Caco-2 (cell line): ENCODE measurements at places on chromosomes 5 and 9.
A peak's percentile ranks its signal among the peaks of the same experiment; 100 is the strongest.

DNA sequence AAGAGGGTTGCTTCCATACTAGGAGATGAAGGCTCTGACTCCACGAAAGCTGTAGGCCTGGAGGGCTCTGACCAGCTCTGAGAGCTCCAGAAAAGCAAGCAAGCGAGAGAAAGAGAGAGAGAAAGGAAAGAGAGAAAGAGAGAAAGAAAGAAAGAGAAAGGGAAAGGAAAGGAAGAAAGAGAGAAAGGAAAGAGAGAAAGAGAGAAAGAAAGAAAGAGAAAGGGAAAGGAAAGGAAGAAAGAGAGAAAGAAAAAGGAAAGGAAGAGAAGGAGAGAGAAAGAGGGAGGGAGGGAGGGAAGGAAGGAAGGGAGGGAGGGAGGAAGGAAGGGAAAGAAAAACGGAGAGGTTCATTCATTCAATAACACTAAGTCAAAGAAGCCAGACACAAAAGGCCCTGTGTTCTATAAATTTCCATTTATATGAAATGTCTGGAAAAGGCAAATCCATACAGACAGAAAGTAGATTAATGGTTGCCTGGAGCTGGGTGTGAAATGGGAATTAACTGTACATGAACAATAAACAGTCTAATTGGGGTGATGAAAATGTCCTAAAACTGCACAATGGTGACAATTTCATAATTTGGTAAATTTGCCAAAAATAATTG, 1.8 kb upstream of the STK10 start:
- DNase-seq: no peak

- DNase-seq: no peak
Observed at GRCh38 chr5:176364765-176365350, 429 bp upstream of the ARL10 start.

DNA sequence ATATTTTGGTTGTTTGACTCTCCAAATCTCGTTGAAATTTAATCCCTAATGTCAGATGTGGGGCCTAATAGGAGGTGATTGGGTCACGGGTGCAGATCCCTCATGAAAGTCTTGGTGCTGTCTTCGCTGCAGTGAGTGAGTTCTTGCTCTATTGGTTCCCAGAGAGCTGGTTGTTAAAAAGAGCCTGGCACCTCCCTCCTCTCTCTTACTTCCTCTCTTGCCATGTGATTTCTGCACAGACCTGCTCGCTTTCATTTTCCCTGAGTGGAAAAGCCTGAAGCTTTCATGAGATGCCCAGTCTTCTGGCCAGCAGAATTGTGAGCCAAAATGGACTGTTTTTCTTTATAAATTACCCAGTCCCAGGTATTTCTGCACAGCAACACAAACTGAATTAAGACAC, 221.6 kb downstream of the MAT2B start:
- no peak for DNase-seq

- DNase-seq: no peak
Observed at GRCh38 chr5:176501333-176501732, 35.9 kb downstream of the RNF44 start.

DNA sequence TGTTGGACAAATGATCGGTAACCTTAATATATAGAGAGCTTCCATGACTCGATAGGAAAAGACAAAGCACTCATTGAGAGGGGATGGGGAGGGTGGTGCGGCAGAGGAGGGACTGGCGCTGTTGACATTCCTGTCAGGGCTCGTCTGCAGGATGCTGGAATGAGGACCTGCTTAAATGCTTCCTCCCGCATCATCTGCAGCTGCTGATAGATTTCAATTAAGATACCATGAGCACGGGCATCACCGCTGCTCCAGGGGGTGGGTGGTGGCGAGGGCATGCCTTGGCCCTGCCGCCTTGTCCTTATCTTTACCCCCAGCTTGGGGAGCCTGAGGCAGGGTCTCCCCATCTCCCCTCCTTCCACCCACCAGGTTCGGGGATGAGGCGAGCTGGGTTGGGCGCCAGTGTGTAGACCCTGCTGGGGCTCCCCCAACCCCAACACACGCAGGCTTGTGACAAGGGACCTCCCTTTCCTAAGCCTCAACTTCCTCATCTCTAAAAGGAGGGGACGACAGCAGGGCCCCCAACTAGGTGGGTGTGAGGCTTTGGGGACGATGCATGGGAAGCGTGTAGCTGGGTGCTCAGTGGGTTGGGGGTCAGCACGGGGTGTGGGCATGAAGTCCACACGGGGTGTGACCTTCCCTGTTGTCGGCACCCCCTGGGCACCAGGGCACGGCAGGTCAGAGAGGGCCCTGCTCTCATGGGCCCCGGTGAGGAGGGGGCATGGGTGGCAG, 11.7 kb upstream of the QRFP start:
- DNase-seq: no peak

- no peak for DNase-seq
Observed at GRCh38 chr5:15637345-15637744, 137.4 kb downstream of the FBXL7 start.

- DNase-seq: no peak
Observed at GRCh38 chr5:89147031-89147430, 264.0 kb upstream of the MEF2C start.

DNA sequence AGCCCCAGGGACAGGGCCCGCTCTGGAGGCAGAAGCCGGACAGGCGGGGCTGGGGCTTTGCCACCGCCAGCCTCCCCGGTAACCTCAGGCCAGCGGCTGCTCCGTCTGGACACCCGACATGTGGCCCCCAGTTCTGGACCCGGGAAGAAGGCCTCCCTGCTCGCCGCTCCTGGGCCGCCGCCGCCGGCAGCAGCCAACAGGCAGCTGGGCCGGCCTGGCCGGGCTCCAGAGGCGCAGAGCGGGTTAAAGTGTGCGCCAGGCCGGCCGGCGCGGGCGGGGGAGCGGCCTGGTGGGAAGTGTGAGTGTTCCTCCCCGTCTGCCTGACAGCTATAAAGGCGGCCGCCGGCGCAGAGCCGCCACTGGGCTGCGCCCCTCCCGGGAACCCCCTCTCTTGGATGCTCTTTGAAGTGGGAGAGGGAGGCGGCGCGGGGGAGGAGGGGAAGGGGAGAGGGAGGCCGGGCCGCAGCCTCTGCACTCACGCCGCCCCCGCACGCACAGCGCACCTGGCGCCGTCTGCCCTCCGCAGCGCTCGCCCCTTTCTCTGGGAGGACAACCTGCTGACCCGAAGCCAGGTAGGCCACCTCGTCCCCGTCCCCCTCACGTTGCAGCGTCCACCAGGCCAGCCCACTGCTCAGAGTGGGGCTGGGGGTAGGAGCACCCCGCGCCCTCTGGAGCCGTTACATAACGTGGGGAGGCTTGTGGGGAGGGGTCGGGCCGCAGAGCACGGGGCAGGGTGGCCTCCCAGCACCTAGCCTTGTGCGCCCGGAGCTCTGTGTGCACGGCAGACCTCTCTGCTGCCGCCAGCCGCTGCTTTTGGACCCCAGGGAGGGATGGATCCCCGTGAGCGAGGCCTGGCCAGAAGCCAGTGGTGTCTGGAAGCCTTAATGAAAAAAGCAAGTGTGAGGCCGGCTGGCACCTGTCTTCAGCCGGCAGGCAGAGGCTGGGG, at the start of gene ADAMTSL2:
Gene ADAMTSL2 (plus strand): TSS at position 359 of the 946 bp plus-strand sequence. CDS start 2,009 bp downstream, outside the sequence.
- DNase-seq: no peak

GRCh38 chr5:111255169-111255568, 31.0 kb downstream of the CAMK4 start:
- no peak for DNase-seq

GRCh38 chr9:109560470-109561132, 62.5 kb upstream of the PTPN3 start:
- peak; percentile 43 for DNase-seq

DNA sequence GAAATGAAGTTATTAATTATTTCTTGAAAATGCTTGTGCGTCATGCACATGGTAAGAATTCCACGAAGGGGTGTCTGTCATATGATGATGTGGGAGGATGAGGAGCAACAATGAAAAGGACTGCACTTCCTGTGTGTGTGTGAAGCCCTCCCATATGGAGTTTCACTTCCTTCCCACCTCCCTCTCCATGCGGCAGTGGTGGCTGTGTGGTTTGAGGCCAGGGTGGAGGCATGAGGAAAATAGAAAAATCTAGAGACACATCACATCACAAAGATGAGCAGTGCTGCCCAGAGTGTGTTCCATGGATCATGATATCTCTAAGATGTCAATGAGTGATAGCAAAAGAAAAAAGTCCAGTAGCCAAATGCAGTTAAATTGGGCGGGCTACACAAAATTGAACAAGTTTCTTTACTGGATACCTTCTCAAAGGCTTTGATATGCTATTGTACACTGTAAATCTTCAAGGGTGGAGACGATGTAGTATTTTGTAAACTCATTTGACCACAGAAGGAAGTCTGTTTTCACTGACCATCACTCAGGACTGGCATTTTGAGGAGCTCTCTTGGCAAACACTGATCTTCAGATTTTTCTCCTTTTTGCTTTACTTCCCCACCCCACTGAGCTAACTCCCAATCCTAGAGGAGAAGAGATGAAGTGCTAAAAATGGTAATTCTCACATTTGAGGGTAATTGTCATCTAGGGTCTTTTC, 55.7 kb upstream of the EQTN start:
- no peak for DNase-seq

GRCh38 chr5:151078490-151079262, 2.2 kb downstream of the TNIP1 start:
- no peak for DNase-seq

DNA sequence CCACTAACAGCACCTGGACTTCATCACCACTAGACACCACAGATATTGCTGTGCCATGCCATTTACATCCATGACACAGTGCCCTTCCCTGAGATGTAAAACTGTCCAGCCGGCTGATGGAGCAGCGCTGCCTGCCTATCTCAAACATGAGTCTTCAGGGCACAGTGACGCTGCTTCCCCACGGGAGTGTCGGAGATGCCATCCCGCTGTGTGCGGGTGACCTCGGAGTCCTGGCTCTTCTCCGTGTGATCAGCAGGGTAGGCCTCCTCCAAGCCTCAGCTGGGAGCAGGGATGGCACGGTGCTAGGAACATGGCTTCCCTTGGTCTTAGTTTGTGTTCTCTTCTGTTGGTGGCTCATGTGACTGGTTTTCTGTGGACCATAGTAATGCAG, 130.3 kb upstream of the FAM120A start:
- DNase-seq: no peak

DNA sequence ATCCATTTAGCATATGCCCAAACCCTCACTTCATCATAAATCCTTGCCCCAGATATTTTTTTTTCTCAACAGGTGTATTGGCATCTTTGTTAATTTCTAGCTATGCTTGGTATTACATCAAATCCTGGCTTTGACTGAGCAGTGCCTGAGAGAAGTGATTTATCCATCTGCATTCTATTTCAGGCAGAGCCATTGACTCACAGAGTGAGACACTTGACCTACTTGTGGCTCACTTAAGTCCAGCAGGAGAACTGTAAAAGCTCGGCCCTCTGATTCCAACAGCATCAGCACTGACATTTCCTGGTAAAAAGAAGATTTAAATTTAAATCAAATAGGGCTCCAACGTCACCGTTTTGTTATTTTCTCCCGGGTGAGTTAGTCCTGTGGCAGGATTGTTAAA, 93.4 kb downstream of the PLK2 start:
- DNase-seq: no peak

DNA sequence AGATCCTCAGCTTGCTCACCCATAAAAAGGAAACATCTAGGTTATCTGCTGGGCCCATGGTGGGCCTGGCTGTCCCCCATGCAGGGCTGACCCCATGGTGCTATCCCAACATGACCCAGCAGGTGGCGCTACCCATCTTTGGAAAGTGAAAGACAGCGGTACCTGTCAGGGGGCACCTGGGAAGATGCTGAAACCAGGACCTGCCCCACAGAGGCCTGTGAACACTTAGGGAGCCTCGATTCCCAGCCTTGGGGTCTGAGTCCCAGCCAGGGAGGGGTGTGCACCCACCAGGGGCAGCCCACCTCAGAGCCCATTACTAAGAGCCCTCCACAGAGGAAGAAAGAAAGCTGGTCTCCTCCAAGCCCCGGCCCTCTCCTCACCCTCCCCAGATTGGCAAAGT, 46.6 kb upstream of the IPPK start:
- DNase-seq: peak; percentile 80

DNA sequence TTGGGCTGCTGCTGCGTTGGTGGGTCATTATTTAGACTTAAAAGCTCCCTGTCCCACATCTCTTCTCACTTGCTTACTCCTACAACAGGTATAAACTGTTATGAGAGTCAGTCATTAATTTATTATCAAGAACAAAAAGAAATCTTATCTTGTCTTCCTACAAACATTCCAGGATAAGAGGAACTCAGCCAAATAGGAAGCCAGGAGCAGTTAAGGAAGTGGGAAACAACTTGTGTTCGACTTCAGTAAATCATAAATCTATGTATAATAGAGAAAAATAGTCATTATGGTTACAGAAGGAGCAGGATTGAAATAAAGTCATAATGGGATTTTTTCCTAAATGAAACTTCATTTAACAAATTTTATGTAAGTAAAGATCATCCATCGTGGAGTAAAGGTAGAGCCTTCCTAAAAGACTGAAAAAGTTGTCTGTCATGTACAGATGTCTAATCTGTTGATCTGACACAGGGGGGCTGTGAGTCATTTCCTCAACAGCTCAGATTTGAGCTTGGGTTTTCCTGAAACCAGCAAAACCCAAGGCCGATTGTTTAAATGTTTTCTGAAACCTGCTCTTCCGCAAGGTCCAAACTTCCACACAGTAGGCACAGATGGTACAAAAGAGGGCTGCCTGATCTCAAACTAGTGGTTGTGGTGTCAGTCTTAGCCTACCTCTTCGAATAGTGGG, 25.3 kb upstream of the LRRTM2 start:
- no peak for DNase-seq

GRCh38 chr5:83488821-83489220, 17.3 kb downstream of the VCAN start:
- DNase-seq: no peak

GRCh38 chr5:135631391-135631790, 52.6 kb upstream of the CXCL14 start:
- no peak for DNase-seq

- DNase-seq: peak; percentile 0
Observed at GRCh38 chr9:69785757-69786156, 25.9 kb upstream of the PTAR1 start.

DNA sequence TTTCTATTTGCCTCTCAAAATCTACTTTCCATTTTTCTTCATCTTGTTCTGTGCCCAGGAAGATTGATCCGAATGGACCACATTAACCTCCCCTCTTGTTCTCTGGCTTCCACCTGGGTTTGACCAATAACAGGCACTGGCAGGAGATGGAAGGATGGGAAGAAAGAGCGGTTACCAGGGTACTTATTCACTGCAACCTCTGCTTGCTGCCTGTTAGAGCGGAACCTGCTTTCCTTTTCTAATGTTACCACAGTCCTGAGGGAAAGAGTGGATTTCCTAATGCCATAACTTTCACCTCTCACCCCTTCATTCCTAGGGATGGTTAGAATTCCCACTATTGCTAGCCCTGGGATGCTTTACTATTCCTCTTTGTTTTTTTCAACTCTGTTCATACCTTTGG, 262.1 kb downstream of the RFX3 start:
- no peak for DNase-seq

DNA sequence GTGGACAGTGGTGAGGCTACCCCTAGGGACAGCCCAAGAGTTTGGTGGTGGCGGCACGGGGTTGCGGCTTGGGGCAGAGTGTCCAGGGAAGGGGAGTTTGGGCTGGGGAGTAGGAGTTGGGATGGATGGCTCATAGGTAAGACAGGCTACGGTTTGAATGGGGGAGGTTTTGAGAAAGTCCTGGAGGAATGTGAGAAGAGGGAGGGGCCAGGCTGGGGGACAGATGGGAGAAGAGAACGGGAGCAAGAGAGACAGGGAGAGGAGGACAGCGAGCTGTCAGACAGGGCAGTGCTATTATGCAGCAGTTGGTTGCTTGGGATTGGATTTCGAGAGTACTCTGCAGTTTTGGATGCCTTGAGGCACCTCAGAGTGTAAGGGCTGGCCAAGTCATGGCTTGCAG, 24.5 kb downstream of the PSD2 start:
- peak; percentile 32 for DNase-seq
